ENCODE measurements at places on chromosomes 3 and 15.

DNA sequence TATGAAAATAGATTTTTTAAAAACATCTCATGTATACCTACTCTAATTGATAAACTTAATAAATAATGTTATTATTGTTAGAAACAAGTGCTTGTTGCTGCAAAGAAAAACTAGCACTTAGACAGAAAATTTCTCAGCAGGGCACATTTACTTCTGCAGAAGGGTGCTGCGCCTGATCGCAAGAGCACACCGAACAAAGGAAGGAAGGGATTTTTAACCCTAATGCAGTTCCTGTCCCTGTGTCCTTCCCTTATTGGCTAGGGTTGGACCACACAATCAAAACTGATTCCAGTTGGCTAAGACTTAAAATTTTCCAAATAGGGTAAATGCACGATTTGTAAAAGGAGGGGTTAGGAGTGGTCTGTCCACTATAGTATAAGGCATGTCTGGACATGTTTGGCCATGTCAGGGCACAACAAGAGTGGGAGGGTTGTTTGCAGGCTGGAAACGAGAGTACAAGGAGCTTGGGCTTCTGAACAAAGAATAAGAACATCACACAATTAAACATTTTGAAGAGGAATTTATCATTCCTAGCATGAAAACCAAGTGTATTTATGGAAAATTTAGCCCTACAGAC is 4.7 kb downstream of the DTWD1 start:
- no peak for DNase-seq

DNA sequence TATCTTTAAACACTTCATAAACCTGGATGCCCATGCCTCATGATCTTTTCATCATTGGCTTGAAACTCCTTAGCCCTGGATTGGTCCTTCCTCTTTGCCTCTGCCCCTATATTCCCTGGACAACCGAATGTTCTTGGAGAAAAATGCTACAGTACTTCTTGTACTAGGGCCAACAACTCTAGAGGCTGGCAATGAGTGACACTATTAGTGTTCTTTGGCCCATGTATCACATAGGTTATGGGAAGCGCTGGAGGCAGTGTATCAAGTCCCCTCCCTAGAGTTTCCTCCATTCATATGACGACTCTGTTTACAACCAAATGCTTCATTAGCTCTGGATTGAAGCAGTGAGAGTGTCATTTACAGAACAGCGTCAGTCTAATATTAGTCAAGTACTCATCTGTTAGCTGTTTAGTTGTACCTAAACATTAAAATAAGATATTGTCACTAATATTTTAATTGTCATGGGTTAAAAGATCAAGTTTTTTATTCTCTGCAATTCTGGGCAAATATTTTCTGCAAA is 66.4 kb upstream of the MYO5C start:
- no peak for DNase-seq

GRCh38 chr15:68962465-68962864 is 32.1 kb downstream of the SPESP1 start:
- DNase-seq = no peak

DNA sequence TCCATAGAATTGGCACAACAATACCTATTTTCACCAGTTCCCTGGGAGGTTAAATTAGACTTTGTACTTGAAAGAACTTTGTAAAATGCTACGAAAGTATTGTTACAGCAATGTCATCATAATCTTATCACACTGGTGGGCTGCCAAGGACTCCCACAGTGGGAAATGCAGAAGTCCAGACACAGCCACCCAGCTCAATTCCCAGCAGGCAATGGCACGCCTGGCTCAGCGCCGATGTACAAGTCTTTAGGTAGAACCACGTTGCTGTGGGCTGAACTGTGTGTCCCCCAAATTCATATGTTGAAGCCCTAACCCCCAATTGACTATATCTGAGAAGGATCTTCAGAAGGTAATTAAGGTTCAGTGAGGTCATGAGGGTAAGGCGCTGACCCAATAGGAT is 12.3 kb downstream of the MYO5C start:
- no peak for DNase-seq

GRCh38 chr15:72532991-72533601 is 59.0 kb downstream of the ARIH1 start:
- DNase-seq = no peak

GRCh38 chr3:194312186-194312742 is 38.9 kb downstream of the CPN2 start:
- no peak for DNase-seq

DNA sequence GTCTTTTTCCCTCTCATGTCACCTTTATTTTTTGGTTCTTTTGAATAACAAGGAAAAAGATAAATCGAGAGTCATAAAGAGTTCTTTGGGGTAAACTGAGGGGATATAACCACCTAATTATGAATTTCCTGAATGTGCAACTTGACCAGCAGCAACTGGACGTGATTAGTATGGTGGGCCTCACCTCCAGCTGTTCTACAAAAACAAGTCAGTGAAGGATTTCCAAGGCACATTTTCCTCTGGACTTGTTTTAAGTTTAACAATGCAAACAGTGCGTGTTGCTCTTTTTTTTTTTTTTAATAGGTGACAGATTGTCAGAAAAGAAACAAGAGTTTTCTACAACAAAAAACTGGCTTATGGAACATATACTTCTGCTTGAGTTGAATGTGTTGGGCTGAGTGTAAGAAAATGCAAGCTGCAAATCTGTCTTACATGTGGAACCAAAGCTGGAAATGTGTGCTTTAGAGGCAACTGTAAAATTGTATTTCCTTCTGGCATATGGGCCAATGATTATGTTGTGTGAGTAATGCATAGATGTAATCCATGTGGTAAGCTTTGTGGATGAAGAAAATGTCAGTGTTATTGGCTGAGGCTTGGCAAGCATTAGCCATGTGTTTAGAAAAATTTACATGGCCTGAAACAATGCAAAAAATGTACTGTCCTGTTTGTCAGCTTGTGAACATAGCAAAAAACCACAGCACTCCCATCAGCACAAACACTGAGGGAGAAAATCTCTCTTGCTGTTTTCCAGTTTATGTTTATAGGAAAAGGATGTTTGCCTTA is 44.5 kb upstream of the FNDC3B start:
- no peak for DNase-seq

GRCh38 chr3:23648326-23648995 is 157.3 kb upstream of the UBE2E1 start:
- DNase-seq = no peak

- no peak for DNase-seq
Measured at GRCh38 chr3:117243657-117244056, 534.1 kb downstream of the TUSC7 start.

Measured in NCI-H2227 treated with DMSO at 0.1 percent for 48 hours (cell line).